NCI-H2029 treated with DMSO at 0.1 percent for 48 hours (cell line): ENCODE measurements at places on chromosomes 2 and 18.

GRCh38 chr2:172588931-172589330 is 33.0 kb downstream of the PDK1 start:
- no peak for DNase-seq

DNA sequence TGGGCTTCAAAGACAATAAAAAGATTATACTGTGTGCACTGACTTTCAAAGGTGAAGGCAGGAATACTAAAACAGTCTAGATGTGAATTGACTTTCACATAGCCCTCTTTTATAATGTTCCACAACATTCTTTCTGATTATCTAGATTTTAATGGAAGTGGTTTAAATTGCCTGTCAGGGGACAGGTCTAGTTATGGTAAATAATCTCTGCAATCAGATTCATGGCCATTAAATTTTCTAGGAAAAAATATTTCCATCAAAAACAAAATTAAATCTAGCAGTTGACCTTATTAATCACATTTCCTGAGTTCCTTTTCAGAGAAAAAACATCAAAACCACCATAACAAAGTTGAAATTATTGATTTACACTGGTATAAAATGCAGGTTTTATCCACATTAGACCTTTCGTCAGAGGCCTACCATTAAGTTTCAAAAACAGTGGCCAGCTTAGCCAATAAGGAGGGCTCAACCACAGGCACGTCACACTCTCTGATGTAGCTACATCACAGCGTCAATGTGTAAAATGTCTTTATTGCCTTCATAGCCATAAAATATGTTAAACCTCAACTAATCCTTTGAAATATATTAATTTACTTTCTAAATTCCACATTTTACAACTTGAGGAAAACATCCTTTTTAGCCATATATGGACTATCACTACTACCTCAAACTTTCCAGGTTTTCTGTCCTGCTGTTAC is 79.4 kb downstream of the NOL10 start:
- no peak for DNase-seq

DNA sequence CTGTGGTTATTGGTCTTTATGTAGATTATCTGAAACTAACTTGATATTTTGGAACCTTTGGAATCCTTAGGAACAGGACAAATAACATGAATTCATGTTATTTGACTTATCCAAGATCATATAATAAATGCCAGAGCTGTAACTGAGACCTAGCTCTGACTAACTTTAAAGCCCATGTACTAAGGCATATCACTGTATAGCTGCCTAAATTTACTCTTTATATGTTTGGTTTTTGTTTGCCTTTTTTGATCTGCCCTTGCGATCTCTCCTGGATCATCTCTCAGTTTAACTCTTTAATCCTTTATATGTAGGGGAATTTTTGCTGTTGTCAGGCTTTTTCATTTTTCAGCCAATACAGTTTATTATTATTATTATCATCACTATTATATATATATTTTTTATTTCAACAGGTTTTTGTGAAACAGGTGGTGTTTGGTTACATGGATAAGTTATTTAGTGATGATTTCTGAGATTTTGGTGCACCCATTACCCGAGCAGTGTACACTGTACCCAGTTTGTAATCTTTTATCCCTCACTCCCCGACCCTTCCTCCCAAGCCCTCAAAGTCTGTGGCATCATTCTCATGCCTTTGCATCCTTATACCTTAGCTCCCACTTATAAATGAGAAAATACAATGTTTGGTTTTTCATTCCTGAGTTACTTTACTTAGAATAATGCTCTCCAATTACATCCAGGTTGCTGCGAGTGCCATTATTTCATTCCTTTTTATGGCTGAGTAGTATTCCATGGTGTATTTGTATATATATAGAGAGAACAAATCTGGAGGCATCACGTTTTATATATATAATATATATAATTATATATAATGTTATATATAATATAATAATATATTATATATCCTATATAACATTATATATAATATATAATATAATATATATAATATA is 48.9 kb downstream of the APLF start:
- DNase-seq: no peak

GRCh38 chr18:32346671-32347070 is 124.0 kb downstream of the GAREM1 start:
- DNase-seq: no peak

DNA sequence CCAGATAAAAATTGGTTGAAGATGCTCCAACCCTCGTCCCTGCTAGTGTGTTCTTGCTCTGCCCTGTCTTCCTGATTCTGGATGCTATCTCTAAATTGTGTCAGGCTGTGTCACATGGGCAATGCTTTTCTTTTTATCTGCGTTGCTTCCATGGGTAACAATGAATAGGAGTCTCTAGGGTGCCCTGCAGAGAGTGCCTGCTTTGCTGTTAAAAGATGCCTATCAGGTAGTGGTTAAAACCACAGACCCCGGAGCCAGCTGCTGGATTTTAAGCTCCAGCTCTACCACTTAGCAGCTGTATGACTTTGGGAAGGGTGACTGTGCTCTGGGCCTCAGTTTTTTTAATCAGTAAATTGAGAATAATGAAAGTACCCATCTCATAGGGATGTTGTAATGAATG is 340.3 kb downstream of the PLCL1 start:
- DNase-seq: no peak
